ENCODE measurements at places on chromosomes 5 and 9.
A peak's percentile ranks its signal among the peaks of the same experiment; 100 is the strongest.

DNA sequence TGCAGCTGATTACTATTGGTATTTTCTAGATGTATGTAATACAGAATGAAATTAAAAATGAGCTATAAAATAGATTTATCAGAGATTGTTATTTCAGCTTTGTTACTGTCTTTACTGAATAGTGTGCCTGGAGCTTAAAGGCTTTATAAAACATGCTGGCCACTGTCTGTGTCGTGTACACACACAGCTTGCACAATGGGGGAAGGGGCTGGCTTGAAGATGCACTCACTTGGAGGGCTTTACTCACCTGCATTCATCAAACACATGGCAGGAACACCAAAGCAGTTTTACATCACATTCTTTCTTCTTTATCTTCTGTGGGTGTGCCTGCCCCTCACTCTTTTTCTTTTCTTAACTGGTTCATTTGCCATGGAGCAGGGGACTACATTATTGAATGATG is 60.9 kb downstream of the TLE4 start:
- no peak for DNase-seq

DNA sequence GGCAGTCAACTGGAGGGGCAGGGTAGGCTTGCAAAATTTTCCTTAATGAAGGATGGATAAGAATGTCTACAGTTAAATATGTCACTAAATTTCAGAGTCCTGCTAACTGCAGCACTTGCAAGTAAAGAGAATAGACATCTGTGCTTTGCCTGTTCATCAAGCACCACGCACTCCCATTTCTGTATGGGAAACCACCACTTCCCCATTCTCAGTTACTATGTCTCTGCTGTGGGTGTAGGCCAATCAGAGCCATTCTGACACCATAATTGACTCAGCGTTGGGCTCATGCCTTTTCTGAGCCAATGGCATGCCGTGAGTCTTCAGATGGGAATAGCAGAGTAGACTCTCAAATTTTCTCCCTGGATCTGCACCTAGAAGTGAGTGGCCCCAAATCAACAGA is 247.5 kb downstream of the GABRB2 start:
- no peak for DNase-seq

GRCh38 chr9:19243366-19244033 is 13.0 kb downstream of the DENND4C start:
- no peak for DNase-seq

DNA sequence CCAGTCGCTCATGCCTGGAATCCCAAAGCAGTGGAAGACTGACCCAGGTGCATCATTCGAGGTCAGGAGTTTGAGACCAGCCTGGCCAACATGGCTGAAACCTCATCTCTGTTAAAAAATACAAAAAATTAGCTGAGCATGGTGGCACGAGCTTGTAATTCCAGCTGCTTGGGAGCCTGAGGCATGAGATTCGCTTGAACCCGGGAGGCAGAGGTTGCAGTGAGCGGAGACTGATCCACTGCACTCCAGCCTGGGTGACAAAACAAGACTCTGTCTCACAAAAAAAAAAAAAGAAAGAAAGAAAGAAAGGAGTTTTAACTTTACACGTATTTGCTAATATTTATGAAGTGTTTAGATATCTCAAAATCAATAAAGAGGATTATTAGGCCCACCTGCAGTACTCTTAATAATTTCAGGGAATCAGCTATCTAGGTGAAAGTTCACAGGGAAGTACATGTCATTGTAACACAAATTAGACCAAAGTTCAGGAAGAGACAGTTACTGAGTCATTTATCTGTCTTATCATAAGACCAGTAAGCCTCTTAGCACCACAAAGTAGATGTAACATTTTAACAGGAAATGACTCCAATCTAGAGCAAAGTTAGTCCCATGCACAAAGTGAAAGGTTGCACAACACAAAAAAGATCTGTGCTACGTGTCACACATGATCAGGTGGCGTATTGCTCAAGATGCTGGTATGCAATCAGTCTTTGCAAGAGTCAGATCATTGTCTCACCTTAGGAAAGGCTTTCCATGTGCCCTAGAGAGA is 34.1 kb upstream of the PLIN2 start:
- no peak for DNase-seq

GRCh38 chr5:117652958-117653280 is 1078.3 kb upstream of the SEMA6A start:
- no peak for DNase-seq

DNA sequence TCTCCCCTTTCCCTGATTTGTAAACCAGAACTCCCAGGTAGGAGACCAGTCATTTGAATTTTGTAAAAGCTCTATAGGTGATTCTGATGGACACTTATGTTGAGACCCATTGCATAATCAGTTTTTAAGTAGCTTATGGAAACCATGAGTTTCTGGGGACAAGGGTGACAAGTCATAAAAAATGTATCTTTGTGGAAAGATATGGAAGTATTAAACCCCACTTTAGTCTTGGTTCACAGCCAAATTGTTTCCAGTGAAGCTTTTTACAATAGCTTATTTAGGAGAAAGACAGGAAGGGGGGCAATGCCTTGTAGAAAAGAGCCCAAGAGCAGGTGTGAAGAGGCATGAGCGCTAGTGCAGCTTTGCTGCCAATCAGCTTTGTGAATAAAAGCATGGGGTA is 453 bp upstream of the CCL28 start:
- DNase-seq: no peak

DNA sequence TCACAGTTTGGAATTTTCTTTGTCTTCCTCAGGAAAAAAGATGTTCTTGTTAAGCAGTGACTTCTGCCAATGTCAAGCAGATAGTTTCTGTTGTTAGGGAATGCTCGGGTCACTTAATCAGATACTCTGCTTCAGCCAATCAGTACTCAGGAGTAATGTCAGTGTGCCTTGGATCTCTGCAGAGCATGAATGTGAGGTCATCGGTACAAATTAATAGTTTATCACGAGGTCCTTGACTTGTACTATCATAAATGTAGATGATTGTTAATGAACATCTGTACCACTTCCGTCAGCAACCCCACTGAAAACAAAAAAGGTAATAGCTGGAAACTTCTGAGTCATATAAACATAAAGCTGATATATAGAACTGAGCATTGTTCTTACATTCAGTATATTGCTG is 73.6 kb downstream of the FBXL7 start:
- DNase-seq: no peak

- DNase-seq: no peak
Observed at GRCh38 chr5:65830856-65831255, 95.5 kb upstream of the ERBIN start.

- no peak for DNase-seq
Observed at GRCh38 chr9:129996161-129996830, 46.7 kb downstream of the FNBP1 start.

DNA sequence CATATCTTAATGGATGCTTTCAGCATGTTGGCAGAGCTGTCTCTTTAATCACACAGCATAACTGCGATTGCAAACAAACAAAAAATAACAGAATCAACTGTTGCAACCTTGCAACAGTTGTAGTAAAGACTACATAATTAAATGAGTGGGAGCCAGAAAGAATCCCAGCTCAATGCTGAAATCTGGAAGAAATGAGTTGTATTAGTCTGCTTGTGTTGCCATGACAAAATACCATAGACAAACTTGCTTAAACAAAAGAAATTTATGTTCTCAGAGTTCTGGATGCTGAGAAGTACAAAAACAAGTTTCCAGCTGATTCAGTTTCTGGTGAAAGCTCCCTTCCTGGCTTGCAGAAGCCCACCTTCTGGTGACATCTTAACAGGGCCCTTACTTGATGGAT is 260.9 kb upstream of the TUSC1 start:
- DNase-seq: no peak

DNA sequence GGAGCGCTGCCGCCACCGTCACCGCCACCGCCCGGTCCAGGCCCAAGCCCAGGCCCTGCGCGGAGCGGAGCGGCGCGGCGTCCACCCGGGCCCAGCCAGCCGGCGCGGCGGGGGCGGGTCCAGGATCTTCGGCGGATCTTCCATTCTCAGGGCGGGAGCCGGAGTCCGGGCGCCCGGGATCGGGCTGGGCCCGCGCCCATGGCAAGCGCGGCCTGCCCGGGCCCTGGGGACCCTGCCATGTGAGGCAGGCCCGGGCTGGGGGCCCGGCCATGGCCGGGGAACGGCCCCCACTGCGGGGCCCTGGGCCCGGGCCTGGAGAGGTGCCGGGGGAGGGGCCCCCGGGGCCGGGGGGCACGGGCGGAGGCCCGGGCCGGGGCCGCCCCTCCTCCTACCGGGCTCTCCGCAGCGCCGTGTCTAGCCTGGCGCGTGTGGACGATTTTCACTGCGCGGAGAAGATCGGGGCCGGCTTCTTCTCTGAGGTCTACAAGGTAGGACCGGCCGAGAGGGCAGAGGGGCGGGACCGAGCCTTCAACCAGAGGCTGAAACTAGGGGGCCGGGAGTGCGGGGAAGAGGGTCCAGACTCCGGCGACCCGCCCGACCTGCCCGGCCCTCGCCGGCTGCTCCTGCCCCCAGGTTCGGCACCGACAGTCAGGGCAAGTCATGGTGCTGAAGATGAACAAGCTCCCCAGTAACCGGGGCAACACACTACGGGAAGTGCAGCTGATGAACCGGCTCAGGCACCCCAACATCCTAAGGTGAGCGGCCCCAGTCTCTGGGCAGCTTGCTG is 482 bp downstream of the TESK1 start:
- peak; percentile 23 for DNase-seq

GRCh38 chr9:98944057-98944733 is 488 bp downstream of the COL15A1 start:
- no peak for DNase-seq

DNA sequence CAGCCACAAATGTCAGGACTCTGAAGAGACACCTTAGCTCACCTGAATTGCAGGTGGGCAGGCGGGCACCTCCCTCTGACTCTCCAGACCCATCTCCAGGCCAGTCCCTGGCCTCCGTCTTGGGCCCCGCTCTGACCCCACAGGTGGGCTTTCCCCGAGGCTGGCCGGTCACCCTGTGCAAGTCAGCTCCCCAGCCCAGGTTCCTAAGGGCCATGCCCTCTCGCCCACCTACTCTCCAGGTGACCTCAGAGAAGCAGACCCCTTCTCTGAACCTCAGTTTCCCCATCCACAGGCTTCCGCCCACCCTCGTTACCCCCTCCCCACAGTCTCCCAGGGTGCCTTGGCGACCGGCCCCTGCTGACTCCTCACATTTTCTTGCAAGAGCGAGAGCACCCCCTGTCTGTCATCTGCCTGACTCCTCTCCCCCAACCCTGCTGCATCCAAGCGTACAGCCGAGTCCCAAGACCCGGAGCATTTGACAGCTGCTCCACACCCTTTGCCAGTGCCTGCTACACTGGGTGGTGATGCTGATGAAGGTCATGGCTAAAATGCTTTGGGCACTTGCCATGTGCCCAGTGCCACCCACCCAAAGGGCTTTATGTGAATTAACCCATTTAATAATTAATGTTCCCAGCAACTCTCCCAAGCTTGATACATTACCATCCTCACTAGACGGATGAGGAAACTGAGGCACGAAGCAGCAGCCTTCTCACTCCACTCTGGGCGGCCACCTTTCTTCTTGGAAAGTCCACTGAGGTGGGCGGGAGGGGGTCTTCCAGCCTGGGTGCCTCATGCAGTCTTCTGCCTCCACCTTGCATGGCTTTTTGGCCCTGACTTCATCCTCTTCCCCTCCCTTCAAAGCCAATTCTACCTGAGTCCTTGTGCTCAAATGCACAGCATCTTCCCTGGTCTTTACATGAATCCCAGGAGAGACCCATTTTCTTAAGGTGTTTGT is 51.1 kb upstream of the ORM1 start:
- no peak for DNase-seq

DNA sequence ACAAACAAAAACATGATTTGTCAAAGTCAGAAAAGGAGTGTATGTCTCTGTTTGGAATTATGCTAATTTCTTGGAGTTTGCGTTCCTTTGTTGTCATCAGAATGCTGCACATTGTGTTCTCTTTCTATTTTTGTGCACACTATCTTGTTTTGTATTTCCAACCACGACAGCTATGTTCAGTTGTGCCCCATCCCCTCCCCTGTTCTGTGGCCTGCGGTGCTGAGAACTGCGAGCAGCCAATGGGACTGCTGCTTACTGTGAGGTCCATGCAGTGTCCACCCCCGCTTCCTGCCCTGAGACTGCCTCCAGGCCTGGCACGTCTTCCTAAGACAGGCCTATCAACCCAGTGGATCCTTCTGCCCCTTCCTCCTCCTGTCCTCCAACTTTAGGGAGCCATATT is 76.8 kb downstream of the PALM2AKAP2 start:
- no peak for DNase-seq

GRCh38 chr9:112382066-112382465 is 2.2 kb downstream of the HSDL2 start:
- no peak for DNase-seq

- no peak for DNase-seq
Observed at GRCh38 chr5:71748360-71748759, 29.3 kb downstream of the CARTPT start.

DNA sequence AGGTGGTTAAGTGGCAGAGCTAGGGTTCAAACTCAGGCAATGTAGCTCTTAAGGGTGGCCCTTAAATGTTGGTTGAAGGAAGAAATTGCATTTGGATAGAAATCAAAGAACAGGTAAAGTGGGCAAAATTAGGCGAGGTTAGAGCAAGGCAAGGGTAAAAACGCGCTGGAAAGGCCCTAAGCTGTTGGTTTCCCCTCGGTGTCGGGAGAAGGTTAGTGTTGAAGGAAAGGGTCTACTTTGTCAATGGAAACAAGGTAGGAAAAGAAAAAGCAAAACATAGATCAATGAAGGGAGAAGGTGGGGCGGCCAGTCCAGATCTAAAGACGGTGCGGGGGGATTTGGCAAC is 431 bp downstream of the FASTKD3 start:
- no peak for DNase-seq

DNA sequence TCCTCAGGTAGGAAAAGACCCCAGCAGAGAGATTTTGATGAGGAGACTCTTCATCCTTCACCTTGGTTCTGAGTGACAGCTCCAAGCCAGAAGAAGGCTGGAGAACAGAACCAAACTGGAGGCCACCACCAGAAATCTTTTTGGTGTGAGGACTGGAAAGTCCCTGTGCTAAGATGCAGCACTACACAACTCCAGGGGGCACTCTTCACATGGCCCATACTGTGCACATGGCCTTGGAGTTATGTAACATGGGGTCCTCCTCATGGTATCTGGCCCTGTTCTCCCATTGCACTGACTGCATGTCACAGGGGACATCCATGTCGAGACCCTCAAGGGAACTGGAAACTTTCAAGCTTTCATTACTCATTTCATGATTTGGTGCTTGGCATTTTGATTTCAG is 17.3 kb upstream of the STX17 start:
- DNase-seq: no peak

- no peak for DNase-seq
Observed at GRCh38 chr5:115452536-115453235, 91.9 kb downstream of the FEM1C start.

GRCh38 chr9:129237164-129237611 is 59.1 kb upstream of the IER5L start:
- no peak for DNase-seq

DNA sequence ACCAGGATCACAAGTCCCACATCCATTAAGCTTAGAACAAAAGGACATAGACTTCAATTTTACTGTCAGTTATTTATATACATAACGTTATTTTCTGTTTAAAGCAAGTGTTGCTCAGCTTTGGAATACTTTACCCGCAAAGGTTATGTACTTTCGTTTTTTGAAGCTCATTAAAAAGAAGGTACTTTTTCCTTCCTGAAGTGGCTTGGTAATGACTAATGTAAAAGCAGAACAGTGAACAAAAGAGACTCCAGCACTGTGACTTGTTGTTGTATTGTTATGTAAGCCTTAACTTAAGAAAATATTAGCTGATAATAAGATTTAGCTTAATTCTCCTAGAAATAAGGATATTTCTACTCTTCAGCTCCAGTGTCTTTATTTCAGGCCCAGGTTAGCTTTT is 97.3 kb upstream of the SLCO6A1 start:
- no peak for DNase-seq

Data from NCI-H1048 (cell line).